CD4-positive, alpha-beta T cell (primary cell): ENCODE measurements at places on chromosomes 7 and 10.

DNA sequence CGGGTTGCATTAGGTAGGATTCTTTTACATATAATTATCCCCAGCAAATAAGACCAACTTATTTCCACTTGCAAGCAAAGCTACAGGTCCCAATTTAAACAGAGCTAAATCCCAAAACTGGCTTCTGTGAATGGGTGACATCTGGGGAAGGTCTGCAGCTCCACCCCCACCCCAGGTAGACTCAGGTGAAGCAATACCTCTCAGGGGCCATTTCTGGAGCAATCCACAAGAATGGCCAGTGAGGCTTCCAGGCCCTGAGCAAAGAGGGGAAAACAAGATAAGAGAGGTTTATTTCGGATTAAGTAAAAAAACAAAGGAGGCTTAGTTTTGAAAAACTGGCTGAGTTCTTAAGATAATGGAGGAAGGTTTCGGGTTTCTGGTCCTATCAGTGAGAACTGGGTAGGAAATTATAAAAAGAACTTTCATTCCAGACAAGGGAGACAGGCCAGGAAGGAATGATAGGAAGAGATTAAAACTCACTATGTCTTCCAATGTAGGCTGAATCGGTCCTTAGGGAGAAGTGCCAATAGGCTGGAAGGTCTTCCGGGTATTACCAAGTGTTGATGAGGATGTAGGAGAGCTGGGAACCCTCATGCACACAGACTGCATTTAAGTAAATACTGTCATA lies 25.4 kb downstream of the SH3PXD2A start:
- DNase-seq: no peak

DNA sequence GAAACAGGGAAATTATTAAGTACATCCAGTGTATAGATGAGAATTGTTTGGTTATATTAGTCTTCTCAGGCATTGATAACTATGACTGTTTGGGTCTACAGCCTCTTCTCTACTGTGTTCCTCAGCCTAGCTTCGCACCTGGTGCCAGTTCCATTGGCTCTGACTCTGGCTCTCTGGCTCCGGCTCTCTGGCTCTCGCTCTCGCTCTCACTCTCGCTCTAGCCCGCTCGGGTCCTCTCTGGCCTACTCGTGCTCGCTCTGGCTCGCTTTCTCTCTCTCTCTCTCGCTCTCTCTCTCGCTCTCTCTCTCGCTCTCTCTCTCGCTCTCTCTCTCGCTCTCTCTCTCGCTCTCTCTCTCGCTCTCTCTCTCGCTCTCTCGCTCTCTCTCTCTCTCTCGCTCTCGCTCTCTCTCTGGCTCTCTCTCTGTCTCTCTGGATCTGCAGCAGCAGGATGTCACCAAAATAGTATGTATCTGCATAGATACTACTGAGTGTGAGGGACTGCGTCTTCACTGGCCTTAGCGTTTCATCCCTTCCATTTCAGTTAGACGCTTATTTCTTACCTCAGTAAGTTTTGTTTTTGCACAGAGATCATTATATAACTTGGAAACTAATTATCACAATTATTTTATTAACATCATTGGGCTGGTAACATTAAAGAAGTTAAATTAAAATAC lies 6.5 kb upstream of the SSBP1 start:
- DNase-seq: no peak

GRCh38 chr7:157690058-157690832 lies 353.4 kb downstream of the DNAJB6 start:
- DNase-seq: no peak

DNA sequence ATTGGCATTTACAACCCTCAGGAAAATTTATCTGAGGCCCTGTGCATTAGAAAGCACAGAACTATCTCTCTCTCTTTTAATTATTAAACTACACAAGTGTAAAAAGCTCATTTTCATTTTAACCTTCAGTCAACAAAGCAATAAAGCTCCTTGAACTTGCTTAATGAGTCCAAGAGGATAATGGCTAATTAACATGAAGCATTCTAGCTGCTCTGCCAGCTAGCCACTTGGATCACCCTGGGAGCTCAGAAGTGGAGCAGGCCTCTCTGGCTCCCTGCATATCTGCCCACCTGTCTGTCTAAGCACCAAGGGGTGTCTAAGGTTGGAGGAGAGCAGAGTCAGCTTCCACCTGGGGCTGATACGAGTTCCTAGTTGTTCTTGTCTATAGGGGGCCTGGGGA lies 56.0 kb upstream of the SLC35G1 start:
- no peak for DNase-seq

GRCh38 chr7:108266035-108266434 lies 135.9 kb upstream of the LAMB4 start:
- no peak for DNase-seq

DNA sequence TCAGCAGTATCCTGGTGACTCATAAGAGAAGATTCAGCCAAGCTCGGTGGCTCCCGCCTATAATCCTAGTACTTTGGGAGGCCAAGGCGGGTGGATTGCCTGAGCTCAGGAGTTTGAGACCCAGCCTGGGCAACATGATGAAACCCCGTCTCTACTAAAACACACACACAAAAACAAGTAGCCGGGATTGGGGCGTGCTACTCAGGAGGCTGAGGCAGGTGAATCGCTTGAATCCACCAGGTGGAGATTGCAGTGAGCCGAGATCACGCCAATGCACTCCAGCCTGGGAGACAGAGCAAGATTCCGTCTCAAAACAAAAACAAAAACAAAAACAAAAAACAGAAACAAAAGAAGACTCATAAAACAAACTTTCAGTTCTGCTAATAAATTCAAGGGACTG lies 551.1 kb upstream of the POT1 start:
- no peak for DNase-seq

DNA sequence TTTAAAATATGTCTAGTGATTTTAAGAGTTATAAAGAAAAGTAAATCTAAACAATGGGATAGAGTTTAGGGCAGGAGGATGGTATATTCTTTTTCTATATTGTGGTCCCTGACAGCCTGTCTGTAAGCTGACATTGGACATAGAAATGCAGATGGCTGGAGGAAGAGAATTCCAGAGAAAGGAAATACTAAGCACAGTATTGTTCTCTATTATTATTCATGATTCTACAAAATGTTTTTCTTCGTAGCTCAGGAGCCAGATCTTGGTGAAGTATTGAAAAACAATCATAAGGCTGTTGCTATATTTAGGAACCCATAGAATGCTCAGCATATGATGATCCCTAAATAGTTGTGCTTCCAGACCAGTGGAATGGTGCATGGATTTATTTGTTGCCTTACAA lies 117.0 kb upstream of the FAM3C start:
- no peak for DNase-seq

DNA sequence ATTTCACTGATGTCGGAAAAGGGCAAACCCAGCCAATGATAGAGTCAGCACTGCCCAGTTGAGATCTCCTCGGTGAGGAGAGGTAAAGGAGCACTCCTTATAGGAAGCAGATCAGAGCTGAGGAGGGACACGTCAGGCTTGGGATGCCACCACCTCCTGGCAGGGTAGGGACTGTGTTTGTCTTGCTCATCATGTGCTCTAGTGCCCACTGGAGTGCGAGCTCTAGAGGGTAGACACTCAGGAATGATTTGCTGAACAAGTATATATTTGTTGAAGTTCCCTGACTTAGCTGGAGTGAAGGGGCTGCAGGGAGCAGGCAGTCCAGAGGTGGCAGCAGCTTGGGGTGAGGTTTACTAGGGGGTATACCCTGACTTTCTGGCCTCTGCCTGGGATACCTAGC lies 146.5 kb downstream of the NOC3L start:
- DNase-seq: no peak

- DNase-seq: no peak
Measured at GRCh38 chr7:151853896-151854719, 22.8 kb downstream of the PRKAG2 start.

DNA sequence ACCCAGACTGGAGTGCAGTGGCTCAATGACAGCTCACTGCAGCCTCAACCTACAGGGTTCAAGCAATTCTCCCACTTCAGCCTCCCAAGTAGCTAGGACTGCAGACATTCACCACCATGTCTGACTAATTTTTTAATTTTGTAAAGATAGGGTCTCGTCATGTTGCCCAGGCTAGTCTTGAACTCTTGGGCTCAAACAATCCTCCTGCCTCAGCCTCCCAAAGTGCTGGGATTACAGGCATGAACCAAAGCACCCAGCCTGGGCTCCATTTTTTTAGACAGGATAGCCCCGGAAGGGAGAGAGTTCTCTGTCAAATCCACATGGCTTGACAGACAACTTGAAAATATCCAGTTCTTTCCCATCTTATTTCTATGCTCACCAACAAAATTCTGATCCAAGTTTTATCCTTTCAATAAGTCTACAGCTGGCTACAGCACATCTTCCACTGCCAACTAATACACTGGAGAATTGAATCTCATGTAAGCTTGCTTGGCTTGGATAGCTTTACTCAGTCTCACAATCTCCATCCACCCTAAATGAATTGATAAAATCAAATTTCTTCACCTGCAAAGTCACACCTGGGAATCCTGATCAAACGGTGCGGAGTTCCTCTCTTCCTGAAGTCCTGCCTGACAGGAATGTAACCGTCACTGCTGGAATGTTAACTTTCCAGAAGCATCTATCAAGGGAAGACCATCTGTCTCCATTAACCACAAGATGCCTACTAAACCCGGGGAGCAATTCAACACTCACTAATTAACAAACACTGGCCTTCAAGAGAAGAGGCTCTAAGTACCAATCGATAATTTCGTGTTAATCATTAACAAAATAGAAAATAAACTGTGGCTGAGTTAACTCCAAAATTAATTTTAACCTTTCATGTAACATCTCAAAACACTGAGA lies 239.7 kb upstream of the MKLN1 start:
- DNase-seq: no peak

- no peak for DNase-seq
Measured at GRCh38 chr10:71253981-71254818, 41.8 kb downstream of the UNC5B start.

DNA sequence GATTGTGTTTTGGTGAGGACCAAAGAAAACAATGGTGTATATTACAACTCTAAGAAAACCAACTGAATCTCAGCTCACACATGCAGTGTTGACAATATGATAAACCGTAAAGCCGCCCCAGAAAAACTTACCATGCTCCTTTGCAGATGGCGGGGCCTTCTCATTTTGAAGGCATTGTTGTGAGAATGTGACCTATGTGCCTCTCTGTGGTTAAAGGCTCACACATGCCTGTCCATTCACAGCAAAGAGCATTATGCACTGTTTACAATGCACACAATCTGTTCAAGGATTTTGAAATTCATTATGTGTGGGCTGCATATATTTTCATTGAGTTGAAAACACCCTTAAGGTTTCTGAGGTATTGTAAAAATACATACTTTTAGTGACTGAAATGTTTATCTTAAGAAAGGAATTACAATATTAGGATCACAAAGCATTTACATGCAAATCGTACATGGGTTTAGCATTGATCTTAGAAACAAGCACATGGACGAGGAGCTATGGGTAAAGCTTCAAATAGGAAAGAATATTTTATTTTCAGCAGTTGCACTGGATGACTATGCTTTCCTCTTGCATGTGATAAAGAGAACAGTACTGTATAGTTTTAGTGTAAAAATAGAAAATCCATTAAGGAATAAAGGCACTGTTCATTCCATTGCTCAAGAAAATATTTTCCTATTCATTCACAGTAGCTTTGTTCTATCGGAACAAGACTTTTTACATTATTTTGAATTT lies 334.3 kb downstream of the ARL4A start:
- DNase-seq: no peak

DNA sequence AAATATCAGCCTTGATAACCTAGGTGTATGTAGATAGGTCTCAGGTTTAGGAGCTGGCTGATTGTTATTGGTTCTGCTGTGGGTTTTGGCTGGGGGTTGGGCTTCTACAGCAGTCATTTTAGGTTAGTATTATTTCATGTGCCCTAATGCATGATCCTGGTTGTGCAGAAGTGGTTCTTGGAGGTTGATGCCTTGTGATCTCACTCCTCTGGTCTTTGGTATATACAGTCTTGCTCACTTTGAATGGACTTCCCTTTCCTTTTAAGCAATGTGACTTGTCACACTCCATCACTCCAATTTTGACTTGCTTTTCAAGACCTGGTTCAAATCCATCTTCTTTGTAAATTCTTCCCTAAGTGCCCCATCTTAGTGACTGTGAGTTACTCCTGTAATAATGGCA lies 188.9 kb downstream of the LRMDA start:
- no peak for DNase-seq

DNA sequence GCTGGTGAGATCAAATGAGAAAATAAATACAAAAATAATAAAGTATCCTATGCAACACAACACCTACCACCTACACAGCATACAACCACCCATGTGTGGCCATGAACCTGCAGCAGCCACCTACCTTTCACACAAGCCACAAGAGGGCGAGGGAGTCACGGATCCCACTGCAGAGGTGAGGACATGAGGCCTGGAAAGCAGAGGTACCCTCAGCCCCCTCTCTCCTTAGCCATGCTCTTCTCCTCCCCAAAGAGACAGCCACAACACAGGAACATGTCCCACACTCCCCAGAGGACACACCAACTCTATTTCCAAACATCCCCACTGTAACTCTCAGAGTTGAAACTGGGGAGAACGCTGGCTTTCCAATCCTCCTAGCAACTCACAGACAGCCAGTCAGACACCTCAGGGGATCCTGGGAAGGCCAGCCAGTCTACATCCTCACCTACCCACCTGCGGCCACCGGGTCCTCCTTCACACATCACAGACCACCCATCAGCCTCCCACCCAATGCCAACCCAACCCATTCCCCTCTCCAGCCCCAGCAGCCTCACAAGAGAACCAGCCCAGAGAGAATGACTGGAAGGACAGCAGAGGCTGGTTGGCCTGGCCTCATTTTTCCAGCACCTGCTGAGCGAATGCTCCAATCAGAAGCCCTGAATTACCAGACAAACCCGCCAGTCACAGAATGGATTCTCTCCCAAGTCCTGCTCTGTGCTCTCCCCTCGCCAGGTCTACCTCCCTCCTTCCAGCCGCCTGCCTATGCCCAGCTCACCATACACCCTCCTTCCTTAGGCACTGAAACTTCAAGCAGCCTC lies 18.4 kb downstream of the DLG5 start:
- no peak for DNase-seq
